ENCODE measurements at places on chromosomes 2 and 18.

DNA sequence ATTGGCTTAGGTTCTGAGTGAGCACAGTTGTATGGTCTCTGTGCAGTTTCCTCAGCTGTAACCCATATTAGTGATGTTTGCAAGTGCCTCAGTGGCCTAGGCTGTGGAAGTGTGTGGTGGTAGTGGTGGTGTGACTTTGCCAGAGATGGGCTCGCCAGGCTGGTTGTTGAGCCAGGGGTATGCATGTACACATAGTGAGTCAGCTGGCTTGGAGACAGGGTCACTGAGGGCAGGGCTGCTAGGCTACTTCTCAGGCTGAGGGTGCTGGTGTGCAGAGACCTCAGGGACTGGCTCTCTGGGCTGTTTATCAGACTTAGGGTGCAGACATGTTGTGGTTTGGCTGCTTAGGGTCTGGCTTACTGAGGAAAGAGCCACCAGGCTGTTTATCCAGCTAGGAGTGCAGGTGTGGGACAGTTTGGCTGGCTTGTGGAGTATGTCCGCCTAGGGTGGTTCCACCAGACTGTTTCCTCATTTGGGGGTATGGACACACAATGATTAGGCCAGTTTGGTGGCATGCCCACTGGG is 15.0 kb downstream of the APLF start:
- no peak for DNase-seq

DNA sequence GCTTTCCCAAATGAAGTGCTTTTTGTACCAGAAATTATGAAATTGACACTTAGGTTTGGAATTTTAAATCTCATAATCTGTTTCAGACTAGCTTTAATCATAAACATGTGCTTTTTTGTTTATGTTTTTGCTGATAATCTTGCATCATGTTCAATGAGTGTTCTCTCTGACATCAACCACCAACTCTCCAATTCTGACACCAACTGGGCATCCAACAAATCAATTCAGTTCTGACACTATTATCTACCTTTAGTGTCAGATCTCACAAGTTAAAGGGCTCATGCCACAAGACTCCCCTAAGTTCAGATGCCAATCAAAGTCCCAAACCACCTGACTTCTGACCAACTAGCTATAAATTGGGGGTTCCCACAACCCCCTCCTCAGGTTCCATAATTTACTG is 19.6 kb downstream of the PELI1 start:
- DNase-seq = no peak

DNA sequence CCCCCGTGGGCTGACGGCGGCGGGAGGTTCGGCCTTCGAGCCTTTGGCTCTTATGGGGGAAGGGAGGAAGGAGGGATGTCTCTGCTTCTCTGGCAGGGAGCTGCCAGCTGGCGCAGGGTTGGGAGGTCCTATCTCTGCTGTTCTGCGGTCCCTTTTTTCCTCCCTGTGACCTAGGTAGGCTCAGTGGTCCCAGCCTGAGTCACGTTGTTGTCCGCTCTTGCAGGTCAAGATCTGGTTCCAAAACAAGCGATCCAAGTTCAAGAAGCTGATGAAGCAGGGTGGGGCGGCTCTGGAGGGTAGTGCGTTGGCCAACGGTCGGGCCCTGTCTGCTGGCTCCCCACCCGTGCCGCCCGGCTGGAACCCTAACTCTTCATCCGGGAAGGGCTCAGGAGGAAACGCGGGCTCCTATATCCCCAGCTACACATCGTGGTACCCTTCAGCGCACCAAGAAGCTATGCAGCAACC is 2.5 kb downstream of the DLX1 start:
- DNase-seq = no peak

DNA sequence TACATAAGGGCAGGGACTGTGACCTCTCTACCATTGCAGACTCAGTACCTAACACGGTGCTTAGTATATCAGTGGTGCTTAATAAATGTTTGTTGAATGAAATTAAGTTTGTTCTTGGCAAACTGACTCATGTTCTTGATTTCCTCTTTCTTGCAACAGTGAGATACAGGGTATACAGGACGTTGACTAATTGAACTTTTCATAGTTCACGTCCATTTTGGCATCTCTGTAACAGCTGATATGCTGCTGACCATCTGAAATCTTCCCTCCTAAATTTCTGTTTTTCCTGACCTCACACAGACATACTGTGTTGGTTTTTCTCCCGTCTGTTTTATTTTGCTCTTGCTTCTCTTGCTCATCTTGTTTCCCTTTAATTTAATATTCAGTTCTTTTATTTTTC is 44.2 kb downstream of the LHCGR start:
- DNase-seq = no peak

DNA sequence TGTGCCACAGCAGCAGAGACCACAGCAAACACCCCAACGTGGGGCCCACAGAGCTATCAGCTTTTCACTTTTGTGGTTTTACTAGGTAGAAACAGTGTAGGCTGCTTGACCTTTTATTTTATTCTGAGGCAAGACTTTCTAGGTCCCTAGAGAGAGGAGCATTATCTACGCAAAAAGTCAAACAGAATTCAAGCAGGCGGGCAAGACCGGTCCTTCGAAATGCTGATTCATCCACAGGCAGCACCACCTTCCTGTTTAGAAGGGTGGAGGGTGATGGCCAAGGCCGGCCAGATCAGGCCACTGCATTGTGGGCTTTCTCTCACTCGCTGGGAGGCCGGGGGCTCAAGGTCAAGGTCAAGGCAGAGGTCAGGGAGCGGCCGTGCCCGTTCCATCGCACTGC is 573.0 kb downstream of the GALR1 start:
- DNase-seq = no peak

DNA sequence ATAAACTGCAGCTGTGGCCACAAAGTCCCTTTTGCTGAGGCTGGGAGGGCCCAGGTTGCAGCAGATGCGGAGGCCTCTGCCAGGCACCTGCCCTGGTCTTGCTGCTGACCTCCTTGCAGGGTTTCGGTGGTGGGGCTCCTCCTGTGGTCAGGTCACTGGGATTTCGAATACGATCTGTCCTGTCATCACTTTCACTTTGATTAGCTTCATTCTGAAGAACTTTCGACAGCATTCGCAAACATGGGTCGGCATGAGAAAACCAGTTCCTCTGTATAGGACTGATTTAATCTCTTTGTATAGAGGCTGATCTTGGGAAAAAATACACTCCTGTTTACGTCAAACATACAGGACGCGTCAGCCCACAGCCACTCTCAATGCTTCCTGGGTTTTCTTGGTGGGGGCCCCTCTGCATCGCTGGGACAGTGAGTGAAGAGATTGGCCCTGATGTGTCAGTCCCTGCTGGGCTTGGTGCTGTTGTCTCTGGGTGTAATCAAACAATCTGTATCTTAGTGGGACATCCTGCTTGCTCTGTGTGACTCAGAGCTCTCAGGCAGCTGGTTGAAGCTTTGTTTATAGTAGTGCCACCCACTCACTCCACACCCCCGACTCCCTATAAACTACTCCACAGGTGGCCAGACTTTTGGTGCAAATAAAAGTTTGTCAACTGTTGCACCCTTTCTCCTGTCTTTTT is 209.4 kb upstream of the CXCR4 start:
- DNase-seq = peak; percentile 39

- no peak for DNase-seq
Observed at GRCh38 chr2:131148426-131148825, 43.3 kb downstream of the PLEKHB2 start.

- DNase-seq = no peak
Observed at GRCh38 chr2:20623241-20623640, 27.7 kb downstream of the HS1BP3 start.

GRCh38 chr2:24771764-24772586 is 21.2 kb downstream of the PTRHD1 start:
- no peak for DNase-seq

DNA sequence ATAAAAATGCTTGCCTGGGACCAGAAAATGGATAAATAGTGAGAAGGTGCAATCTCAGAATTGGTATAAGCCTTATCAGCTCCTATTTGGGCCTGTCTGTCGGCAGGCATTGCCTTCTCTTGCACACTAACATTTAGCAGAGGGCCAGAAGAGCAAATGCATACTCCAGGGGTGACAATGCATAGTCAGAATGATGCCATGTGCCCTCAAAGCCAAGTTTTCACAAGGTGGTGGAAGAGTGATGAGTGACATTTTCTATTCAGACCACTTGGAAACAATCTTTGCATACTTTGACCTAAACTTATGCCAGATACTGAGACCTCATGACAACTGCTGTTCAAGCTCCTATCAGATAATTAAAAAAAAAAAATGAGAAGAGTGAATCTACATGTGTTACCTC is 276.3 kb downstream of the SETBP1 start:
- DNase-seq = no peak

- no peak for DNase-seq
Observed at GRCh38 chr2:118693287-118693822, 154.1 kb downstream of the EN1 start.

DNA sequence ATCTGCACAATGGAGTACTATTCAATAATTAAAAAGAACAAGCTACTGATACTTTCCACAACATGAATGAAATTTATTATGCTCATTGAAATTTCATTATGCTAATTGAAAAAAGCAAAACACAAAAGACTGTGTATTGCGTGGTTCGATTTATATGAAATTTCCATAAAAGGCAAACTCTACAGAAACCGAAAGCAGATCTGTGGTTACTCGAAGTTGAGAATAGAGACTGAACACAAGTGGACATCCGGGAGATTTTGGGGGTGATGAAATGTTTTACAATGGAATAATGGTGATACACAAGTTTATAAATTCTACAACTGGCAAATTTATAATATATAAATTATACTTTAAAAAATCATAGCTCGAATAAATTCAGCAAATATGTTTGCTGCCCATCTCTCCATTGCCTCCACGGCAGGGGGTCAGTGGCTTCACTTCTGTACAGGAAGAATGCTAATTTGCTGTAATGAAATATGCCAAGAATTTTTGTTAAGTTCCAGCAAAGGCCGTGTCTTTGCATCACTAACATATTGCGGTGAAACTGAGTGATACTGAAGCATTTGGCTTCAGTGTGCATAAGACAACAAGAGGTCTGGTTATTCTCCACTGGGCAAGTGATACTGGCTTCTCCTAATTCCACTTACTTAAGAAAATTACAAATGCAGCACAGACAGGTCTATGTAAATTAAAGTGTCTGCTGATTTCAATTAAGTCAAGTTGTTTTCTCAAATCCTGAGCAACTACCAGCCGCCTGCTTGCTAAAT is 96.7 kb downstream of the TMEM163 start:
- DNase-seq = no peak

DNA sequence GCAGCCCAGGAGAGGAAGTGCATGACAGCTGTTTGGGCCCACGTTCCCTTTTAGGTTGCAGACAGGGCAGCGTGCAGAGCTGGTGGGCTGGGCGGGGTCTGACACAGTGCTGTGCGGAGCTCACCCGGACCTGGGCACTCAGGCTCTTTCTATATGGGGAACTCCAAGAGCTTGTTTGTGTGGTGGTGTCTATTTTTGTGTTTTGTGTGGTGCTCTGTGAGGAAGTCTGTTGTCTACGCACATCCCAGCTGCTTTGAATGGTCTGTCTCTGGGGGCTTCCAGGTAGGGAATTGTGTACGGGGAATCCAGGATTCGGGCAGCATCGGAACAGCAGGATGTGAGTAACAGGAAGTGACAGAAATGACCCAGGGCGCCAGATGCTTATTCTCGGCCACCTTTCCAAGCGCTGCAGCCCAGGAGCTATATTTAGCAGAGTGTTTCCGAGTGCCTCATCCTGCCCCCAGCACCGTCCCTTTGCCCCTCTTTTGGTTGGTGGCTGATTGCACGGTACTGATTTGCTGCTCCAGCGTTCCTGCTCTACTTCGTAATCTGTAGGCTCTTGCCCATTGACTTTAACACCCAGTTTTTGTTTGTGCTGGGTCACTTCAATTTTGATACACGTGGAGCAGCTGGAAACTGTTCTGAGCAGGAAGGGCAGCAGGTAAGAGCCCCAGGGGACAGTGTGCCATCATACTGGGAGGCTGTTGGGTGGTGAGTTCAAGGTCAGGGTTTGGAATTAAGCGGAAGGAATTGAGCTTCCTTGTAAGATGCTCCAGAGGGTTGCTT is 64.7 kb downstream of the DGKD start:
- no peak for DNase-seq

DNA sequence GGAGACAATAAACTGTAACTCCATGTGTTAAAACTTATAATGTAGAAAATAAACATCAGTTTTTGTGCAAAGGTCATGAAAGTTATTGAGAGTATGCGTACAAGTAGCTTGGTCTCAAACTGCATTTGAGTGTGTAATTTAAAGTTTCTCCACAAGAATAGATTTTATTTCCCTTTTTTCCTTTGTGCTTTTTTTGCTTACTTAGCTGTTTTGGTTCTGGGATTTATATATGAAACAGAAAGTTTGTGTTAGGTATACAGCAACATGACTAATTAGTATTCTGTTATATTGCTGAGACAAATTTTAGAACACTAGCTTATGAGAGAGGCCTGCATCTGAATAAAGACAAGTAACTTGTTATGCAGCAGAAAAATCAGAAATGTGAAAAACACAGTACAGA is 67.5 kb downstream of the GTF2A1L start:
- no peak for DNase-seq

- DNase-seq = no peak
Observed at GRCh38 chr2:133685636-133686215, 117.5 kb upstream of the NCKAP5 start.

DNA sequence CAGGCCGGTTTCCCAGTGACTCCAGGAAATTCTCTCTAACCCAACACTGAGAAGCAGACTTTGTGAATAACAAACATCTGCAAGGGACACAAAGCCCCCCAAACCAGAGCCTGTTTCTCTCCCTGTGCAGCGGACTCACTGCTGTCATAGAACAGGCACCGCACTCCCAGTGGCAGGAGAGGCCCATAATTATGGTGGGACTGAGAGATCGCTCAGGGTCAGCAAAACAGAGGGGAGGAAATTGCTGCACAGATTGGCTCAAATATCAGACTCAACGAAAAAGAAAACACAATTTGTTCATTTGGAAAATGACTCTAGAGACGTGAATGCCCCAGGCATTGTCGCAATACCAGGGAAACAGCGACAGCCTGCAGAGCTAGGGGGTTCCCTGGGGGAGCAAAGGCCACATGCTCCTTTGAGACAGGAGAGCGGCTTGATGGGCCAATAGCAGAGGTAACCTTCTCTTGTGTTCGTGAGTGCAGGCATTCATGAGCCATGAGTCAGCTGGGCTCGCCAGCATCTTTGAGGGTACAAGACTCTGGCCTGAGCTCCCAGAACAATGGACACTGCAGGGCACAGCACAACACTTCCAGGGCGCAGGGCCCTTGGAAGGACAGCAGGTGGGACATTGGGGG is 143.3 kb upstream of the KLHL29 start:
- no peak for DNase-seq

DNA sequence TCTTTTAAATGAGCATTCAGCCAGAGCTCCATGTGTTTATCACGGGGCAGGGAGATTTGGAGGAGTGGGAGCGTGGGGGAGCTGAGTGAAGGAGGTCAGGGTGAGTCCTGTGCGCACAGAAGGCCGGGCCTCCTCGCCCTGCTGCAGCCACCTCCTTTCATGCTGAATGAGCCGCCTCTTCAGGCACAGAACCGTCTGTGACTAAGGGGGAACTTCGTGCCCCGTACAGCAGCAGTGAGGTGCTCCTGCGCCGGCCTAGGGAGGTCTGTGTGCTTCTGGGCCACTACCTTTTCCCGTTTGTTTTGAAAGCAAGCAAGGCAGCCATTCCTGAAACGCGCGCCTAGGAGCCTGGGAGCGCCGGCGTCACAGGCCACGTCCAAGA is 27.1 kb upstream of the ZNF516 start:
- DNase-seq = no peak
